ENCODE measurements at places on chromosomes 7 and 10.

- no peak for DNase-seq
Observed at GRCh38 chr10:34198953-34199352, 616.1 kb downstream of the PARD3 start.

DNA sequence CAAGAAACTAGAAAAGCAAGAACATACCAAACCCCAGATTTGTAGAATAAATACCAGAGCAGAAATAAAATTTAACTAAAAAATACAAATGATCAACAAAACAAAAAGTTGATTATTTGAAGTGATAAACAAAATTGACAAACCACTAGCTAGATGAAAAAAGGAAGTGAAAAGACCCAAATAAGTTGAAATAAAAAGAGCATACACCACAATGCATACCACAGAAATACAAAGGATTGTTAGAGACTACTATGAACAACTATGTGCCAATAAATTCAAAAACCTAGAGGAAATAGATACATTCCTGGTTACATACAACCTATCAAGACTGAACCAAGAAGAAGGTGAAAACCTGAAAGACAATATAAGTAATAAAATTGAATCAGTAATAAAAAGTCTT lies 333.4 kb downstream of the SH2D4B start:
- DNase-seq = no peak

DNA sequence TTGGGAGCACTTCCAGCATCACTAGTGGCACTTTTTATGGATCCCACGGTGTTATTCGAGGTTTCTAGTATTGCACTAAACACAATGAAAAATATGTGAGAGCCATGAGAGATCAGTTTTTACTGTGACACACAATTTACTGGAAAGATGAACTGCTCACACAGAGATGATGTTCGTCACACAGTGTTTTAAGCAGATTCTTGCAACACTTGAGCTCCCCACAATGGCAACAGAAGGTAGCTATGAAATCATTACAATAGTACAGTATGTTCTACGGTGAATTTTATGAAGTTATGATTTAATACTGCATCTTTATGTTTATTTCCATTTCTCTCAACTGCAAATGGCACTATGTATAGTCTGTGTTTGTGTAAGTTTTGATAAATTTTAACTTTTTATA lies 27.4 kb upstream of the ENTPD1 start:
- DNase-seq = no peak

DNA sequence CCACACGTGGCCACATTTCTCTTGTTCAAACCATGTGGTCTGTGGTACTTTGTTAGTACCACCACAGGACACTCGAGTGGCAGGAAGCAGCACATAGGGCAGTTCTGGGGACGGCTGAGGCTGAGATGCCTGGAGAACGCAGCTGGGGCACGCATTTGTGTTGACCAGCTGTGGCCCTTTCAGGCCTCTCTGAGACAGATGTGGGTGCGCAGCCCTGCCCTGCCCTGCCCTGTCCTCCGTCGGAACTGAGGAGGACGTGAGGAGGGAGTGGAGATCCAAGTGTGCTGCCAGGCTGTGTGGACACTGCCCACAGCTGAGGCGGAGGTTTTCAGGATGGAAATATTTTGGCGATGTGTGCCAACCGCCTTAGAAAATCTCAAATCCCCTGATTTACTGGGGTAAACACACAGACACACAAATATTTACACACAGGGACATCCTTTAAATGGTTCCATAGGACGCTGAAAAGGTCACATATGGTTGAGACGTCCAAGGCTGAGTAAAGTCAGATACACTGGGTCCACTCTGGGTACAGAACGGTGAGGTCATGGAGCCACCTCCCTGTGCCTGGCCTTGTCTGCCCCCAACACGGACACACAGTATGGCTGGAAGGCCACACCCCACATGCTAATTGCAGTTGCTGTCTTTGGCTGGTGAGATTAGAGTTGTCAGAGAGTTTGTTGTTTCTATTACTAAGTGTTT lies 14.8 kb downstream of the BHLHA15 start:
- DNase-seq = no peak

DNA sequence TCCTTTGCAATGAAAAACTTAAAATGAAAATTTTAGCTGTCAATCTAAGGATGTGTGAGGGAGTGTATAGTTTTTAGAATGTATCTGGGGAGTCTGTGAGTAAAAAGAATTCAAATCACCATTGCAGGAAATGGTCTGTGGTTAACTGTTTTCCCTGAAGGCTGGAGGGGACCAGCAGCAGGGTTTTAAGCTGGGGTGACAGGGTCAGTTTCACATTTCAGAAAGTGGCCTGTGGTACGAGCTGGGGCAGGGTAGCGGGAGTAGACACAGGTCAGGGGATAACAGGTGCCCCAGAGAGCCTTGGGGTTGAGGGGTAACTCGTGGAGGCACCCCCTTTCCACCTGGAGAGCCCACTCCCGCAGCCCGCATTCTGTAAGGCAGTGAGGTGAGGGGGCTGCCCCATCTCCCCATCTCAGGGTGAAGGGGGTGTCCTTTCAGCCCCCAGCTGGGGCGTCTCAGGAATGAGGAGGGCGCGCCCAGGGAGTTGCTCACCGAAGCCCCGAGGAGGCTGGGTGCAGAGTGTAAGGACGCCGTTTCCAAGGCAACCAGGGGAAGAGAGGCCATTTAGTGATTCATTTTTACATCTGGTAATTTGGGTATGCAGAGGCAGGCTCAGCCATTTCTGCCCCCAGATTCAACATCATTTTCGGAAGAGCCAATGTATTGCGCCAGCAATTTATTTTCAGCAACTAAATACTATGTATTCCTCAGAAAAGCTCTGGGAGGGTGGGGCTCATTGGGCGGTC lies 168.9 kb downstream of the SLIT1 start:
- no peak for DNase-seq

Measured in activated CD8-positive, alpha-beta memory T cell treated with anti-CD3 and anti-CD28 coated beads for 1 hour (primary cell).